GM12878 (cell line): ENCODE measurements at places on chromosomes 2 and 18.

DNA sequence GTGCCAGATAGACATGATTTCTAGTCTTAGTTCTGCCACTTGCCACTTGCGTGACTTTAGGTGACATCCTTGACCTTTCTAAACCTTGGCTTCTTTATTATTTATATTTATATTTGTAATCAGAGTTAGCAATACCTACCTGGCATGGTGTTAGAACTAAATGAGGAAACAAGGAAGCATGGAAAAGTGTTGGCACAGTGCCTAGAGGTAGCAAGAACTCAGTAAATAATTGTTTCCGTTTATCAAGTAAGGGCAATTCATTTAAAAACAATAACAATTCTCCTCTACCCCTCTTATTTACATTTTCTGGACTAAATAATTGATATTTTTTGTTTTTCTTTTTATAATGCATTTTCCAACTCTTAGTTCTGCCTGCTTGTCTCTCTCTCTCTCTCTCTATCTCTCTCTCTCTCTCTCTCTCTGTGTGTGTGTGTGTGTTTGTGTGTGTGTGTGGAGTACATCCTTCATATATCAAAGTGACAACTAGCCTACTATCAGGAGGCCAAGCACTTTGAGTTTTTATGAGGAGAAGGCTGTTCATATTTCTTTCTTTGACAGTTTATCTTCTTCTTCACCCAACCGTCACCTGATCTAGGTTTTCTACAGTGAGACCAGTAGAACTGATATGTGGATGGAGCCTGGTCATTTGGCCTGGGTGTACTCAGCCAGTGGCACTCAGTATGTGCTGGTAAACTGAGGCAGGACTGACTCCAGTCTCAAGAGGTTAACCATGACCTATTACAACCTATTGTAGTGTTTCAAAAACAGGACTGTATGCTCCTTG, 134.5 kb downstream of the LRRTM1 start:
- no peak for DNase-seq

DNA sequence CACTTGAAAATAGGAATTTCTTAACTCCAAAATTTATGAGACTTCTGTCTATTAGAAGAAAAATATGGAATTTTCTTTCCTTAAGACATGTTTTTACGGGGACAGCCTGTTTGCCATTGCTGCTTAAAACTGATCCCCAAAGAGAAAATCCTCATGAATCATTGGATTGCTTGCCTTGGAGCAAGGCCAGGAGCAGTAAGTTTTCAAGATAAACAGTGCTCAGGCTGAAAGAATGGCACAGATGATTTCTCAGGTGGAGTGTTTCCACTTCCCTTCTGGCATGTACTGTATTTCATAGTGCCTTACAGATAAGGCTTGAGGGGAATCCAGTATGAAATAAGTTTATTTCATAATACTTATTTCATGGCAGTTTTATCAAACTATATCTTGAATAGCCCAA, 74.3 kb upstream of the MMADHC start:
- DNase-seq, result no peak

GRCh38 chr2:105943977-105944376, 199.3 kb downstream of the NCK2 start:
- no peak for DNase-seq

GRCh38 chr2:223727562-223727961, 109.8 kb downstream of the AP1S3 start:
- peak; percentile 16 for DNase-seq

DNA sequence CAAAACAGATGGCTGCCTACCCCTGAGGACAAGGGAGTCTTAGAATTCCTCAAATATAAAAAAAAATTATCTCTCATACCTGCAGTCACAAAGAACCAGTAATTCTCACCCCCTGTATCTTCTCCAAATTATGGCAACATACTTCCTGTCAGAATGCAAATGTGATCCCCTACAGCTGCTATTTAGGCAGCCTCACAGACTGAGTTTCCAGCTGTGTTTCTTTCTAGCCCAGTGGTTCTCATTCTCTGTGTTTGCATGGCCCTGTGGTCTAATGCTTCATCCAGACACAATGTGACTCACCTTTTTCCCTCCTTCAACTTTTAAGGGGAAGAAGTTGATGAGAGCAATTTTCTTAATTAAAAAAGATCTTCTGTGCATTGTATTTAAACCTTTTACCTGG, 726.3 kb downstream of the TSN start:
- DNase-seq, result no peak

GRCh38 chr18:55555395-55556027, 32.5 kb downstream of the TCF4 start:
- no peak for DNase-seq

GRCh38 chr2:3449086-3449485, 69.6 kb downstream of the TRAPPC12 start:
- DNase-seq, result no peak

- no peak for DNase-seq
These were observed 98.5 kb downstream of the CTIF start for GRCh38 chr18:48637081-48637990.
